Fibroblast of skin of abdomen (primary cell): ENCODE measurements at places on chromosomes 12 and 14.

DNA sequence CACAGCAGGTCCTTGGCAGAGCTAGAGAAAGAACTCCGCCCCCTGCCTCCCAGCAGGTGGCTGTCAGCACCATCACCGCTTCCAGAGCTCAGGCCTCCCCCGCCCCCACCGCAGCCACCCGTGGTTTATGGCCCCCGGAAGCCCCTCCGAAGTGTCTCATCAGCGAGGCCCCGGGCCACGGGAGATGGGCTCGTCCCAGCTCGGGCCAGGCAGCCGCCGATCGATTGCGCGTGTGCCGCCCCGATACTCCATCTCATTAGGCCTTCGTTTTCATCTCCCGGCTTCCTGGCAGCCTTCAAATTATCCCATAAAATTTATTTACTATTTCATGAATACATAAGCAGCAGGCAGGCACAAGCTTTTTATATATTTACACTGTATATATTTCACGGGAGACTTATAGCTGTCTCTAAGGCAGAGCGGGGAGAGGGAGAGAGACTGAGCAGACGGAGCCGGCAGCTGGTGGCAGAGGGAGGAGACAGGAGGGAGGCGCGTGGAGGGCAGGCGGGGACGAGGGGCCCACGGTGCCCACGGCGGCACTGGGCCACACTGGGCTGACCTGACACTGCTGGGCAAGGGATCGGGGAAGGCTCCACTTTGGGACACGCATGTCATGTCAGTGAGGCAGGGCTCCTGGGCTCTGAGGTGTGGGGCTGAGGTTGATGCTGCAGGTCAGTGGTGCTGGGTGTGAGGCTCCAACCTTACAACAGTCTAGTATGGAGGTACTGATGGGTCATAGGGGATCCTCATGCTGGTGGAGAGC is 241.2 kb downstream of the RBM19 start:
- DNase-seq, result no peak

DNA sequence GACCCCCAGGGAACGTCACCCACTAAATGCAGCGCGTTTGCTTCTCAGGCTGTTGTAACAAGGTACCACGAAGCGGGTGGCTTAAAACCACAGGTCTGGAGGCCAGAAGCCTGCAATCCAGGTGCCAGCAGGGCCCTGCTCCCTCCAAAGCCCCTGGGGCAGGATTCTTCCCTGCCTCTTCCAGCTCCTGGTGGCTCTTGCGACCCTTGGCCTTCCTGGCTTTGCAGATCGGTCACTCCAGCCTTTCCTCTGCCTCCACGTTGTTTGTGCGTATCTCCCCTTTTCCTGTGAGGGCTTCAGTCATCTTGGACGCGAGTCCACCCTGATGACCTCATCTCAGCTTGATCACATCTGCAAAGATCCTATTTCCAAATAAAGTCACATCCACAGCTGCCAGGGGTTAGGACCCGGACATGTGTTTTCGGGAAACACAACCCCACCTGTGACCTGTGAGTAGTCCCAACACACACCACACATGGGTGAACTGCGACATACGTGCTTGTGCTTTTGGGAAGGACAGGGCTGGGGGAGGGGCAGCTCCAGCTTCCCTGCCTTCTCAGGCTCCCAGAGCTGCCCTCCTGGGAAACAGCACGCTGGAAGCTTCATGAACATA is 114.5 kb upstream of the NCOR2 start:
- DNase-seq, result peak; percentile 58

- DNase-seq, result no peak
Measured at GRCh38 chr12:46384451-46385309, 12.1 kb upstream of the SLC38A2 start.

DNA sequence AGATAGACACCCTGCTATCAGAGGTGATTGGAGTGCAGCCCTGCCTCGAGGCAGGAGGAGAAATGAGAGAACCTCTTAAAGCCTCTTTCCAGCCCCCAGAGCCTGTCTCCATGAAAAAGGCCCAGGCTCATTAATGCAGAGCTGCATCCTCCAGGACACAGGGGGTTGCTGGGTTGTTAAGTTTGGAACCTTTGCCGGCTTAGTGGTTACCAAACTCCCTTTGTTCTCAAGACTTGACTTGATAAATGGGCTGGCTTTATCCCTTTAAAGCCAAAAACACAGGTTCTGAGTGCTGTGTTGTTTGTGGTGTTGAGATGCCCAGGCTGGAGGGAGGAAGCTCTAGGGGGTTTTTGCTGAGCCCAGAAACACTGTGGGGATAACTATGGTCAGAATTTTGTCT is 71.0 kb downstream of the DAD1 start:
- no peak for DNase-seq

DNA sequence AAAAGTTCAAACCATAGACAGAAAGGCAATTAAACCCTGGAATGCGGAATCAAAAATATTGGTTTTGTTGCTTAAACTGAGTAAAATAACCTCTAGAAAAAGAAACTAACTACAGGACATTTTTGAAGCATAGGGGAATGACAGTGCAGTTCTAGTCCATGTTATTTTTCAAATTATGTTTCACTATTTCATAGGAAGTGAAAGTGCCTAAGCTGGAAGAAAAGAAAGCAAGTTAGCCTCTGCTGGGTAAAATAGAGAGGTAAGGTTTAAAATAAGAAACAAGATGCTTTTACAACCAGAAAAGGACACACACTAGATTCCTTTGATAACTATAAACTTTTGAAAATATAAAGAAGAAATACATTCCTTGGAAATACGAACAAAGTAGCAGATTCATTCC is 1.1 kb downstream of the CLECL1 start:
- DNase-seq, result no peak

DNA sequence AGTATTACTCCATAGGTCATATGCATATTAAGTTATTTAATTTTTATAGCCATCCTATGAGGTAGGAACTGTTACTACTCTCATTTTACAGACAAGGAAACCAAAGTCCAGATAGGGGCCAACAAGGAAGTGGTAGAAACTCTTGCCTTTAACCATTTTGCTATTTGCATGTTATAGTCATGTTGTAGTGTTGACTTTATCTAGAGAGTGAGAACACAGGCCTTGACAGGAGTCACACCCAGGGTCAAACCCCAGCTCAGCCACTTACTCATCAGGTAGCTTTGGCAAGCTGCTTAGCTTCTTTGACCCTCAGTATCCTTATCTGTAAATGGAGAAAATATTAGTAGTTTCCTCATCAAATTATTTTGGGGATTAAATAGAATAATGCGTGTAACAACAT is 156.2 kb downstream of the CAND1 start:
- DNase-seq, result no peak

DNA sequence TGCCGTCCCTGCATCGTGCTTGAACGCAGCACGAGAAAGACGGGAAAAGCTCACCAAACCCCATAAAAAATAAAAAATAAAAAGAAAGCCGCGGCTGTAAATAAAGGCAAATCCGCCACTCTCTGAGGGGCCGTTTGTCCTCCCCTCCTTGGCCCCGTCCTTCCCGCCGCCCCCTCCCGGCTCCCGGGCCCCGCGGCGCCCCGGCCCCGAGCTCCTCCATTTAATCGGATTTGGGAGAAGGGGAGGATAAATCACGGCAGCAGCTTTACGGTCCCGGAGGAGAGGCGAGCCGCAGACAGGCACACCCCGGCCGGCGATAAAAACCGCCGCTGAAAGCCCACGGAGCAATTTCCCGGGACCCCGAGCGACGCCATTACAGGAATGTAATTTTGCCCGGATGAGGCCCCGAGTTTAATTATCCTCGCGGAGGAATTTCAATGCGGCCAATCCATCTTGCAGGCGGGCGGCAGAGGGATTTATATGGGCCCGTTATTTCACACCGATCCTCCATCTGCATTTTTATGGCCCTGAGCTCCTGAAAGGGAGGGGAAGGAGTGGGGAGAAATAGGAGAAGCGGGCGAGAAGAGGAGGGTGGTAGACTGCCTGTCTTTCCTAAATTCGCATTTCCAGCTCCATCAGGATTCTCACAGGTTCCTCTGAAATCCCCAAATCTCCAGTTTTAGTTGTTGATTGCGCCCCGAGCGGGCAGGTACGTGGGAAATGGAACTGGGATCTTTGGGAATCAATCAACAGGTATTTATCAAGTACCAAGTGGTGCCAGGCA is 1.3 kb upstream of the ATP5MC2 start:
- DNase-seq, result peak; percentile 57

- peak; percentile 5 for DNase-seq
Measured at GRCh38 chr14:58430156-58430555, 2.6 kb downstream of the KIAA0586 start.

GRCh38 chr12:6277982-6278438 is 32.5 kb upstream of the PLEKHG6 start:
- DNase-seq, result no peak

- no peak for DNase-seq
Measured at GRCh38 chr12:84361651-84362551, 550.7 kb downstream of the SLC6A15 start.
